ENCODE measurements at places on chromosomes 6 and 20.

DNA sequence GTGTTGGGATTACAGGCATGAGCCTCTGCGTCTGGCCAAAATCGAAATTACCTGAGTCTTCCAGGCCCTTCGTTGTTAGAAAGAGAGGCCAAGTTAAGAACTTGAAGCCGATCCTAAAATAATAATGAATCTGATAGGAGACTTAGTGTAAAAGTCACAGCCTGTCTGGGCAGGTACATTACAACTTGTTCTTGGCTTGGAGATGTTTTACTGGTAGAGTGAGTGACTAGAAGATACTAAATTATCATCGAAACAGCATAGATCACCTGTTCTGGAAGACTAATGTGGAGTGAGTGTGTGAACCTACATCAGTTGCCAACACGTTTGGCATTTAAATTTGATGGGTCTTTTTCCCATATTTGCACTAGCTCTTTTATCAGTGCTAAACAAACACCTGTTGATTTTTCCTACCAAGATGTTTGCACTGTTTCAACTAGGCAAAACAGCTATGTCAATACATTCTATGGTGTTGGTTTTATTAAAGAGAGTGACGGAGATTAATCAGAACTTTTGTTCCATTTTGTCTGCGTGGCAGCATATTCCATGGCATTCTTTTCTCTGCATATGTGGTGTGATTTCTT is 4.6 kb upstream of the TMEM217 start:
- no peak for DNase-seq

DNA sequence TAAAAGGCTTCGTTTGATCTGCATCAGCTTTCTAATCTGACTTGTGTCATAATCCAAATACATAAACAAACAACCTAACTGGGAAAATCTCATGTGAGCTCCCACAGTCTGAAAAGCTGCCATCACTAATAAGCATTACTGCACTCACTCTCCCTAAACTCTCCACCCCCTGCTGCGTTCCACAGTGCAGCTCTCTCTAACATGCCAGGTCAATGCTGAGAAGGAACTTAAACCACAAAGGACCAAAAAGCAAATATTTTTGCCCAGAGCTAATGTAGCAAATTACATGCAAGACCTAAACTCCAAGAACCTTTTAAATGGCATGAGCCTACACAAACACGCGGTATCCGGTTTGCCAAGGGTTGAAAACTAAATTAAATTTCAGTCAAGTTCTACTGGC is 542.3 kb upstream of the JARID2 start:
- no peak for DNase-seq

DNA sequence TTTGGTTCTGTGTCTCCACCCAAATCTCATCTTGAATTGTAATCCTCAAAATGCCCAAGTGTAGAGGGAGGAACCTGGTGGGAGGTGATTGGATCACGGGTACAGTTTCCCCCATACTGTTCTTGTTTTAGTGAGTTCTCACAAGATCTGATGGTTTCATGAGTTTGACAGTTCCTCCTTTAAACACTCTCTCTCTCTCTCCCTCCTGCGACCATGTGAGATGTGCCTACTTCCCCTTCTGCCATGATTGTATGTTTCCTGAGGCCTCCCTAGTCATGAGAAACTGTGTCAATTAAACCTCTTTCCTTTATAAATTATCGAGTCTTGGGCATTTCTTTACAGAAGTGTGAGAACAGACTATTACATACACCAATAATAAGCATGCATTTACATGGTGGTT is 12.1 kb upstream of the EYS start:
- DNase-seq = no peak

DNA sequence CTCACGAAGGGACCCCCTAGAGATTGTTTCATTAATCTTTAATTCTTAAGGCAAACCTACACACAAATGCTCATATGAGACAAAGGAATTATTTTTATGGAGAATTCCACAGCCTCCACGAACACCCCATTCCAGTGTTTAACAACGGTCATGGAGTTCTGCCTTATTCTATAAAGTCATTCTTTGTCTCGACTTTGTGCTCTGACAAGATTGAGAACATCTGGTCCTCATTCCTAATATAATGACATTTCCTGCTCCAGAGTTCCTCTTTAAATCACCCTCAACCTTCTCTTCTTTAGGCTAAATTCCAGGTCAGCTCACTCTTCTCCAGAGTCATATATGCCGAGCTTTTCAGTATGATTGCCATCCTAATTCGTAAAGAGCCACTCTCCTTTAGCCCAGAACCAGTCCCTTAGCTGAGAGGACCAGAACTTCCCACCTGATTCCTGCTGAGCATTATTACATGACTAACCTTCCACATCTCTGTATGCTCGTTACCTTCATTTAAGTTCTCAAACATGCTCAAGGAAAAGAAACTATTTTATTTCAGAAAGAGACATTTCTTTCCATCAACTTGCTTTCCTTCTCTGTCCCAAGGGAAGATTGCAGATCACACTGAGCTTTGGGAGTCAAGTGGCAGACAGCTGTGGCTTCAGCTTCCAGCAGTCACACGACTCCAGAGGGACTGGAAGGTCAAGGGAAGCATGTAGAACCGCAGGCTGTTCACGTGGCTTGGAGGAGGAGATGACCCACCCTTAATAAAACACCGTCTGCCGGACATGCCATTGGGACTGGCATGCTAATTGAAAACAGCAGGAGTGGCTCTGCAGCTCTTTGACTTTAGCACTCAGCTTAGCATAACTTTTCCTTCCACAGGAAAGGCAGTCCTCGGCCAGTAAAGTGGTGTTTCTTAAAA is 467.1 kb upstream of the HSF2 start:
- DNase-seq = no peak

DNA sequence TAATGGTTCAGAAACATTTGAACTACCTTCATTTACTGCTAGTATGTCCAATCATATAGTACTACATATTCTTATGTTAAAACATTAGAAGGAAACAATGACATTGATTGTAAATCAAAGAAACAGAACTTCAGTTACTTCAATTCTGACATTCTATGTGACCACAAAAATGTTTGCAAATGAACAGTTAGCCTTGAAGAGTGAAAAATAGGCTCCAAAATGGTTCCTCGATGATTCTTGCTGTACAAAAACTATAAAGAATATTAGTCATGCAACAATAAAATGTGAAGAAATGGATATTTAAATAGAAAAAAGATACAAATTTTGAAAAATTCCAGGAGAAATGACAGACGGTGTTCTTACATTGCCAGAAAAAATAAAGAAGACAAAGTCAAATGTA is 686.9 kb downstream of the BCKDHB start:
- no peak for DNase-seq

GRCh38 chr6:30487926-30488325 is 1.4 kb upstream of the HLA-E start:
- no peak for DNase-seq

Data from heart right ventricle (tissue), 16 donors.